ENCODE measurements at places on chromosomes 11 and 22.

GRCh38 chr22:40212121-40212520 is 34.4 kb downstream of the TNRC6B start:
- DNase-seq = no peak

- DNase-seq = no peak
Observed at GRCh38 chr22:26857169-26857568, 199.8 kb downstream of the MIAT start.

DNA sequence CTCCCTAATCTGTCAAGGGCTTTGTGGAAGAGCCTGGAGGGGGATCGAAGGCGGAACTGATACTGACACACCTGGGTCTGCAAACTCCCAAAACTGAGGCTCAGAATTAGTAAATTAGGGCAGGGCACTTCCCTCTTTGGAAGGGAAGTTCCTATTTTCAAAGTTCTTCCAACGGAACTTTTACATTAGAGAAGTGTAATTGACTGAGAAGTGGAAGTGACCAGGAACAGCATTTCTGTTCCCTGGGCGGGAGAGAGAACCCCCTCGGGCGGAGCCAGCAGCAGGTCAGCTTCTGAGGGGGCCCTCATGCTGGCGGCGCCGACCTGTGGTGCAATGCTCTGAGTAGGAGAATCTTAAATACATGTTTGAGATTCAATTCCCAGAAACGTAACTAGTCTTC is 1.1 kb upstream of the CBL start:
- DNase-seq = no peak

GRCh38 chr11:30452114-30452513 is 129.2 kb downstream of the ARL14EP start:
- no peak for DNase-seq

DNA sequence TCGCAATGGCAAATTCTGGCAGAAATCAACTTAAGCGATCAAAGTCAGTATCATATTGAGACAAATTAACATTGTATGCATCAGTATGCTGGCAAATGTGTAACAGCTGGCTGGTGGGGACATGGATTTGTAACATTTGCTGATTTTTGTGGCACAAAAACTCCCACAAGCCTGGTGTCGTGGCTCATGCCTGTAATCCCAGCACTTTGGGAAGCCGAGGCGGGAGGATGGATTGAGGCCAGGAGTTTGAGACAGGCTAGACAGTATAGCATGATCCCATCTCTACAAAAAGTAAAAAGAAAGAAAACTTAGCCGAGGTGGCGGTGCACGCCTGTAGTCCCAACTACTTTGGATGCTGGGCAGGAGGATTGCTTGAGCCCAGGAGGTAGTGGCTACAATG is 17.6 kb upstream of the HDHD5 start:
- no peak for DNase-seq

- DNase-seq = no peak
Observed at GRCh38 chr11:10295064-10295901, 1.3 kb upstream of the SBF2 start.

- DNase-seq = no peak
Observed at GRCh38 chr11:122399375-122399774, 256.1 kb upstream of the UBASH3B start.

DNA sequence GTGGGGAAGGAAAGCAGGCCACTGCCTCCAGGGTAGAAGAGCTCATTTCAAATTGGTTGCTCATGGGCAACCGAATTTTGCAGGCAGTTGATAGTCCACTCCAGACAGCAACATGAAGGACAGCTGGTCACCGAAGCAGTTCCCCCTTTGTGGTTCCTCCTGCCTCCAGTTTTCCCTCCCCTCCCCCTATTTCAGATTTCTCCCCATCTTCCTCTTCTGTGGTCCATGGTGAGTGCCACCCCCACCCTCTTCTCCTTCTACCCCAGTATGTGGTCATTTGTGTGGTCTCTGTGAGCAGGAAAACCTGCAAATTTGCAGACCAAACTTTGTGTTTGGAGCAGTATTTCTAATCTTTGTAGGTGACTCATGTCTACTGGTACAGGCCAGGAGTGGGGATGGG is 38.2 kb upstream of the PAK1 start:
- DNase-seq = no peak

DNA sequence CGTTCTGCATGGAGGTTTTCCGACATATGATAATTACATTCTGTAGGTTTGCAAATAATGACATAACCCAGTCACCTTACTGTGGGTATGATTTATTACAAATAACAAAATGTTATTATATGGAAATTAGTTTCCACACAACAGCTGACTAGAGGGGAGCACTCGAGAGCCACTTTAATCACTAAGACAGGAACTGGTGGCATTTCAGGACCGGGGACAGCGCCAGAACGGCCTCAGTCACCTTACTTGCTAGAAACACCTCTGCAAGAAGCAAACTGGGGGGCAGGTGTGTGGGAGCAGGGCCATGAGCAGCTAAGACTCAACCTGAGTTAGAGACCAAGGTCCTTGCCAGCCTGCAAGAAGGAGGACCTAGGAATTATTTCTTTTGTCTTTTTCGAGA is 199.9 kb downstream of the DSCAML1 start:
- no peak for DNase-seq

DNA sequence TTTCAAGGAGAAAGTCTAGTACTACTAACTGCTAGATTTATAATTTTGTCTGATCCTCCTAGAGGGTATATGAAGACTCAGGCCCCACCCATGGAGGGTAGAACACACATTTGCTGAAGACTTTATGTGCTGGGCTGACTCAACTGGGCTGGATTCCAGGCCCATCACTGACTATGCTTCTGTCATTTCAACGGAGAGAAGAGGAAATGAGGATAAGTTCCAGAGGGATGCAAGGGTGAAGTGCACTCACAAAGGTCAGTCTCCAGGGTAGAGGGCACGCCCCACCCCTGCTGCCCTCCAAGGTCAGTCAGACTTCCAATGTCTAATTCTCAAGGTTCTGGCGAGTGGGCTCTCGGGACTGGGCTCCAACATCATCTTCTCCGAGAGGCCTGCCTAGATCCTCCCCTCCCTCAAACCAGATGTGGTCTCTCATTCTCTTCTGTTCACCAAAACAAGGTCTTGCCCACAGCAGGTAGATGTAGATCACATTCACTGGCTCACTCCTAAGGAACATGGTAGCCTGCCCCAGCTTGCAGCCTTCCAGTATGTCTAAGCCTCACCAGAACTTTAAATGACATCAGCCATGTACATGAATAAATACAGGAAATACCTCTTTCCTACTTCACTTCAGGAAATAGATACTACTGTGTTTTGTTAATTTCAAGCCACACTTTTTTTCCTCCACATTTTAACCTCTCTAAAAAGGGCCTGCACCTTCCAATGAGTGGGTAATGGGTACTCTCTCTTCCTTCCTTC is 7.3 kb upstream of the C11orf86 start:
- no peak for DNase-seq
